ENCODE measurements at places on chromosomes 12 and 14.
A peak's percentile ranks its signal among the peaks of the same experiment; 100 is the strongest.

DNA sequence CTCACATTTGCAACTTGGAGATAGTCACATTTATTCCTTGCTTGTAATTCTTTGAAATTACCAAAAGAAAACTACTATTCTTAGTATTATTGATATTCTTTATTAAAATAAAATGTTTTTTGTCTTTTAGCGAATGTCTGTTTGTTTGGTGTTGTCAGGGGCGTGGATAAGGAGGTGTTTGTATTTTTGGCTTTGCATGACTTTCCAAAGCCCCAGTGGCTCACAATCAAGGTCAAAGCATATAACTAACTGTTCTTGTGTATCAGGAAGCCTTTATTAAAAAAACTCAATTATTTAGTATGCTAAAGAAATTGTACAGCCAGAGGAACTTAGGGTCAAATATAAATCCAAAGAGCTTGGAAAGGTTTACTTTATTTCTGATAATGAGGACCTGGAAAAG is 17.9 kb downstream of the GPHB5 start:
- DNase-seq, result no peak

- DNase-seq, result no peak
Observed at GRCh38 chr14:34179727-34180126, 228.9 kb upstream of the EGLN3 start.

DNA sequence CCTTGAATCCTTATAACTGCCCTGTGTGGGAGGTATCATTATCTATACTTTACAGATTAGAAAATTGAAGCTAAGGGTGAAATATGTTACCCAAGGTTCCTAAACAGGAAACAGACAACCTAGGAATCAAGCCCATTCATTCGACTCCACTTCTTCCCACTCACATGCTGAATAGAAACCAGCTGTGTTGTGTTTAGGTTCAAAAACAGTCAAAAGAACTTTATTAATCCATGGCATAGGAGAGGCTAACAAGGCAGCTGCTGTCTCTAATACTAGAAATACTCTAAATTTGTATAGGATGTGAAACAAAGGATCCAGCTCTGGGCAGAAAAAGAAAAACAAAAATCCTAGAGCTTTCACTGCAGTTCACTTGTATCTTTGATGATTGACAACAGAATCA is 9.9 kb downstream of the AMDHD1 start:
- no peak for DNase-seq

- DNase-seq, result no peak
Observed at GRCh38 chr12:130704606-130705005, 11.5 kb downstream of the RIMBP2 start.

- DNase-seq, result no peak
Observed at GRCh38 chr12:2805143-2805520, 7.3 kb upstream of the ITFG2 start.

DNA sequence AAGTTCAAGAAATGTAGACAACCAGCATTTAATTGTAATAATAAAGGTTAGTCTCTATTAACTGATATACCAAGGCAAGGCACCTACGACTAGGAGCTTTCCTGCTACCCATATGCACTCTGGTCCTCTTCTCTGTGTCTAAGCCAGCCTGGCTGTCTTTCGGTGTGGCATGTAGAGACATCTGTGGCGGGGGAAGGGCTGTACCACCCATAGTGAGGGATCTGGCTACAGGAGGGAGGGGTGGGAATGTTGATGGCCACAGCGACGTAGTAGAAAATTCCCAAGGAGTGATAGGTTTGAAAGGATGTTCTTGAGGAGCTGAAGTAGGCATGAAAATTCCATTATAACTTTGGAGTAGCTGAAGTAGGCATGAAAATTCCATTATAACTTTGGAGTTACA is 344.2 kb downstream of the ATP23 start:
- peak; percentile 41 for DNase-seq

DNA sequence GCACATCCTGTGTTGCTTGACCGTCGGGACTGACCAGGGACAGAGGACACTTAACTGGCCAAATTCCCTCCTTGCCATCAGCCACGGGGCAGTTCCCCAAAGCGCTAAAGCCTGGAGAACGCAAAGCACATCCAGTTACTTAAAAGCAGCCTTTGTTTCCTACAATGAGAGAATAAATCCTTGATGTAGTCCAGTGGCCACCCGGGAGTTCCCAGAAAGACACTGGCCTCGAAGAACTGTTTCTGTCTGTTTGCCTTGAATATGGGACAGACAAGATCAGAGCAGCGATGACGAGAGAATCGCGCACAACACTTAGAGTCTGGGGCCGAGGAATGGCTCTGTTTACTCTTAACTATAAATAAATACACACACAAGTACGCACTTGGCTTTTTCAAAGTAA is 102.2 kb downstream of the TNFAIP2 start:
- DNase-seq, result no peak

- DNase-seq, result no peak
Observed at GRCh38 chr14:50000380-50001150, 107.7 kb downstream of the ARF6 start.

DNA sequence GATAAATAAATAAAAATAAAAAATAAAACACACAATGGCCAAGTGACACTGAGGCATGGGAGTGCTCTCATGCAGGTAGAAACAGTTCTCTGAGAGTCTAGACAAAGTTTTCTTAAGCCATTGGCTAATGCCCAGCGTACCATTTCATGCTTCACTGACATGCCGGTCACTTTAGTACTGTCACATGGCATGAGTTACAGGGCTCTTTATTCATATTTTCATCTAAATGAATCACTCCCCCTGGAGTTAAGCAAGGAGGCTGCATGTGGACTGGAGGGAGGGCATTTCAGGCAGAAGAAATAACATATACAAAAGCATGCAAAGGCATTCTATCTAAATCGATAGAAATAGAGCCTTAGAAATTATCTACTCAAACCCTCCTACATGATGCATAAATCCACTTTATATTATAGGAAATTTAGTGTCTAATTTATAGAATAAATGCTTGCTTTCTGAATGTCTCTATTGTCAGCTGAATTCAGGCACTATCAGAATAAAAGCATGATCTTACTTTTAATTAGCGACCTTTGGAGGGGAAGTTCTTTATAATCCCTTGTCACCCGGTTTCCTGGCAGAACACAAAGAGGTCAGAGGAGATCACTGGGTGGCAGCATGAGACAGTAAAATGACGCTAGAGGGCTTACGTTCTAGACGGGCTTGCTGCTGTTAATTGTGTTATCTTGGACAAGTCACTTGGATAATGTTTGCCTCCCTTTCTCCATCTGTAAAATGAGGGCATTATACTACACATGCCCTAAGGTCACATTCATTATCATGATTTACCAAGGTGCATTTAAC is 17.5 kb downstream of the DYRK4 start:
- no peak for DNase-seq

DNA sequence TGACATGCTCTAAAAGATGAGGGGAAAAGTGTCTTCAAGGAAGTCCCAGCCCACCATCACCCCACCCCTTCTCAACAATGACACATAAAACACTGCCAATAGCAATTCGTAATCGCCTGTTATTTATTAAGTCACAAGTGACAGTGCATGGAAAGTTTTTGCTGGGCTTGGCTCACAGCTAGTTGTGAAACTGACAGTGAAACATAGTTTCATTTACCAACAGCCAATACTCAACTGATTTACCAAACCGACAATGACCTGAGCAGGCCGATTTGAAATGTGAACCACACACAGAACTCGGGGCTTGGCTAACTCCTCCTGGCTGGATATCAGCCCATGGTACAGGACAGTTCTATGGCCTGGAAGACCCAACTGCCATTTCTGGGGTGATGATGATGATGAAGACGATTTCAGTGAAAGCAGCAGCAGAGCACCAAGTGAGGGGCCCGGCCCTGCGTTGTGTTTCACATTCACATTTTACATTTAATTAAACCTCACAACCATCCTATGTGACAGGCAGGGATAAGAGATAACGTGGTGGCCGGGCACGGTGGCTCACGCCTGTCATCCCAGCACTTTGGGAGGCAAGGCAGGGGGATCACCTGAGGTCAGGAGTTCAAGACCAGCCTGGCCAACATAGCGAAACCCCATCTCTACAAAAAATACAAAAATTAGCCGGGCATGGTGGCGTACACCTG is 42.7 kb downstream of the CAMKK2 start:
- no peak for DNase-seq

DNA sequence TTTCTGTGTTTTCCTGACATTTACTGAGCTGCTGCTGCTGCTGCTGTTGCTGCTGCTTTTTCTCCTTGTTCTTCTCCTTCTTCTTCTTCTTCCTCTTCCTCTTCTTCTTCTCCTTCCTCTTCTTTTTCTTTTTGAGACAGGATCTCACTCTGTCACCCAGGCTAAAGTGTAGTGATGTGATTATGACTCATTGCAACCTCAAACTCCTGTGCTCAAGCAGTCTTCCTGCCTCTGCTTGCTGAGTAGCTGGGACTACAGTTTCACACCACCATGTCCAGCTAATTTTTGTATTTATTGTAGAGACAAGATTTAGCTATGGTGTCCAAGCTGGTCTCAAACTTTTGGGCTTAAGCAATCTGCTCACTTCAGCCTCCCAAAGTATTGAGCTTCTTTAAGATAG is 95.8 kb downstream of the TMTC3 start:
- no peak for DNase-seq

DNA sequence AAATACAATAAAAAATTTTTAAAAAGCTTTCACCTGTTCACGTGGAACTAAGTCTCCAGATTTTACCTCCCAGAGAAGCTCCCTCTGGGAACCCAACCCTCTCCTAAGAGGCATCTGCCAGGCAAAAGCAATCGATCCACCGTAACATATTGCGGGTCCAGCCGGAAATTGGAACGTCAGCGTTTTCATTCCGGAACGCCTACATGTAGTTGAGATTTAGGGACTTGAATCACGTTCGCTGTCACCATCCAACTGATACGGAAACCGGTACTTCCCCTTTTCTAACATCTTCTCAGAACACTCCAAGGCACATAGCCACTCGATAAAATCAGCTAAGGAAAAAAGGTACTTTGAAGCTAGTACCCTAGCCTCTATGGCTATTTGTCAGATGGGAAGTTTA is 70.3 kb downstream of the COX16 start:
- no peak for DNase-seq

GRCh38 chr14:92484132-92484823 is 29.3 kb upstream of the RIN3 start:
- DNase-seq, result no peak

- no peak for DNase-seq
Observed at GRCh38 chr12:32891956-32892355, 4.6 kb downstream of the PKP2 start.

- DNase-seq, result no peak
Observed at GRCh38 chr14:96095058-96095457, 55.9 kb downstream of the C14orf132 start.

GRCh38 chr12:55717011-55718007 is 1.5 kb downstream of the BLOC1S1 start:
- DNase-seq, result peak; percentile 97

DNA sequence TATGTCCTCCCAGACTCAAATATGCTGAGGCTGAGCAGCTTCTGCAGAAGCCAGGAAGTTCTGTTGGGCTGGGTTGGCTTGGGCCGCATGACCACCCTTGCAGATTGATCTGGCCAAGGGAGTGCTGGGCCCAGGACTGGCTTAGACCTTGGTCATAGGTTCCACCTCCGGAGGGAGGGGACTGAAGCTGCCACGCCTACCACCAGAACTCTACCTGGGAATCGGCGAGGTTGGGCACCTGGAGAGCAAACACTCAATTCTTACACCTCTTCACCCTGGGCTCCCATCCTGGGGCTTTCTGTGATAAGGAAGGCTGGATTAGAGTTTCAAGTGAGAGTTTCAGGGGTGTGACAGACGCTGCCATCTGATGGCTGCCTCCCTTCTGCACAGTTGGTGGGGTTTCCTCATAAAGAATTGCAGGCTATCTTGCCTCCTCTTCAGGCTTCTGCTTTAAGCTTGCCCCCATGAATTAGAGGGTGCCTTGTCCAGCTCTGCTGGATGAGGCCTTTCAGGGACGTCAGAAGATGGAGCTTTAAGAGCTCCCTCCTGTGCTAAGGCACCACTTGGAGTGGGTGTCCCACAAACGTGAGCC is 5.8 kb downstream of the SLC24A4 start:
- DNase-seq, result no peak

DNA sequence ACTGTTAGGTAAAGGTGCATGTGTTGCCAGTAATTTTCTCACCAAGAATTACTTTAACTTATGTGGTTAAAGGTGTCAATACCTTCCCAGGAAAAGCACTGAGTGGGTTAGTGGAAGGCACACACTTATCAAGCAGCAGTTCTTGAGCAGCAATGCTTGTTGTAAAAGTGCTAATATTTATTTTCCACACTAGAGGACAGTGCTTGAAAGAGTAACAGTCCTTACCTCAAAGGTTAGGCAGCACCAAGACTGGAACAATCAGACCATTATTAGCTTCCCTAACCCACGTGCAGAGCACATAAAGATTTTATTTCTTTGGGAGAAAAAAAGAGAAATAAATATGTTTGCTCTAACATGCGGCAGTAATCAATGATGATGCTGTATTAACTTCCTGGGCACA is 48.8 kb upstream of the KRR1 start:
- DNase-seq, result peak; percentile 62

- DNase-seq, result no peak
Observed at GRCh38 chr12:101780599-101780998, 41.3 kb upstream of the SYCP3 start.

DNA sequence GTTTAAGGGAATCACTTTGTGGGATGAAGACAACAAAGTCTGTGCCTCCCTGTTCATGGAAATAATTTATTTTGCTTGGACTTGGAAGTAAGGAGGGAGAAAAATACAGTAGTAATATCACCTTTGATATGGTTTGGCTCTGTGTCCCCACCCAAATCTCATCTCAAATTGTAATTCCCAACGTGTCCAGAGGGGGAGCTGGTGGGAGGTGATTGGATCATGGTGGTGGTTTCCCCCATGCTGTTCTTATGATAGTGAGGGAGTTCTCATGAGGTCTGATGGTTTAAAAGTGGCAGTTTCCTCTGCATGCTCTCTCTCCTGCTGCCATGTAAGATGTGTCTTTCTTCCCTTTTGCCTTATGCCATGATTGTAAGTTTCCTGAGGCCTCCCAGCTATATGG is 460.7 kb downstream of the NOVA1 start:
- DNase-seq, result no peak

DNA sequence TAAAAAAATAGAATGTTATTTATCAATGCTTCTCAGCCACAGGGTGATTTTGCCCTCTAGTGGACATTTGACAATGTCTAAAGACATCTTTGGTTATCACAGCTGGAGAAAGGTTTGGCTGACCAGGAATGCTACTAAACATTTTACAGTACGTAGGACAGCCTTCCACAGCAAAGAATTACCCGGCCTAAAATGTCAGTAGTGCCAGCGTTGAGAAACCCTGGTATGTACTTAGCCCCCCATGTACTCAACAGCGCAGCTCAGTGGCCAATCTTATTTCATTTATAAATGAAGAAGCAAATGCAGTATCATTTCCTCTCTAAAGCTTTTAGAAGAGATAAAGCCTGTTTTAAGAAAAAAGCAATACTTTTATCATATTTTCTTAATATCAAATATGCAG is 5.8 kb downstream of the MARK3 start:
- DNase-seq, result peak; percentile 20

GRCh38 chr12:117076410-117077372 is 22.5 kb downstream of the TESC start:
- DNase-seq, result no peak

DNA sequence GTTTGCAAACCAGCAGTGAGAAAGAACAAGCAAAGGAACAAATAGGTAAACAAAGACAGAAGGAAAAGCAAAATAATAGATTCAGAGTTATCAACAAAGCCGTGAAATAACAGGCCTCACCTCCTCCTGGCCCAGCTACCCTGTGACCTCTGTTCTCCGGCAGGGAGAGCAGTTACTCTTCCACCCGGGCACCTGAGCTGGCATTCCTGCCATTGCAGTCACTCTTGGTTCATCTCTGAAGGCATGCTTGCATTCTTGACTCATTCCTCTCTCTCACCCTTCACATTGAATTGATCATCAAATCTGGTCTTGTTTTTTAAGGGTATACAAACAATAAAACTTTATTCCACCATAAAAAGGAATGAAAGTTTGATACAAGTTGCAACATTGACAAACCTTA is 95.1 kb downstream of the TTC8 start:
- DNase-seq, result no peak
